ENCODE measurements at places on chromosomes 2 and 18.

DNA sequence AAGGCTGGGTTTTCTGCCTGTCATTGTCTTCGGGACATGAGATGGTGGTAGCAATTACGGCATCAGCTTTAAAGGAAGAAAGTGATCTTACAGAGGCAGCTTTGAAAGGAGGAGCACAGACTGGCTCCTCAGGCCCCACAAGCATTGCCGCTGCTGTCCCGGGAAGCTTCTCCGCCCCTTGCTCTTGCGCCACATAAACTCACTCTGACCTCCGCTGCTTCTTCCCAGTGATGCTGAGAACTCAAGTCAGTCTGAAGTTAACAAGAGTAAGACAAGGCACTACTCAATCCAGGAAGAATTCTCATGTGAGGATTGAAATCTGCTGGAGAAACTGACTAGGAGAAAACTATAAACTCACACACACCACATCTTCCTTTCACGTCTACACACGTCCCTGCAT lies 112.4 kb upstream of the RIOK3 start:
- no peak for DNase-seq

GRCh38 chr2:167814881-167815718 lies 432.3 kb downstream of the STK39 start:
- no peak for DNase-seq

- no peak for DNase-seq
These were observed 94.1 kb upstream of the MGAT4A start for GRCh38 chr2:98825020-98825350.

DNA sequence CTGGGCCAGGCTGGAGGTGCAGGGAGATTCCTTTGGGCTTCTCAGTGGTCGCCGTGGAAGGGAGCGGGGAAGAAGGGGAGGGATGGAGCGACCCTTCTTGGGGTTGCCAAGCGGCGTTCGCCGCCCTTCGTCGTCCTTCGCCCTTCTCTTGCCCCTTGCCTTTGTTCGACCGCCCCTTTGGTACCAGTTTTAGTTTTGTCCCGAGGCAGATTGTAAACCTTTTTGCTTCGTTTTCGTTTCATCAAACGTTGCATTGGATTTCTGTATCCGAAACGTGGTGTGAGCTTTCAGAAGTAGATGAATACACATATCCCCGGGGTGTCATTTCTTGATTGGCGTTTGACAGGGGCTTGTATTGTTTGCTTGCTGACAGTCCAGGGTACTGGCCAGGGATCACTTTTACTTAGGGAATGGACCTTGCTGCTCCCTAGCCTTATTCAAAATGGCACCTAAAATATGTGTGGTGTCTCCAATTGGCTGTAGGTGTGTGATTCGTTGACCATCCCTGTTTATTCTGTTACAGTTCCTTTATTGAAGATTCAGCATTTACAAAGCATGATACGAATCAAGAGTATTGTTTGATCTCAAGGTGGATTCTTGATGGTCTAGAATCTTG lies 788 bp downstream of the USP14 start:
- no peak for DNase-seq

- DNase-seq = no peak
These were observed 7.6 kb upstream of the LPIN1 start for GRCh38 chr2:11738589-11739436.

- no peak for DNase-seq
These were observed 46.2 kb upstream of the CCDC141 start for GRCh38 chr2:179096090-179096489.

Data from stimulated activated CD4-positive, alpha-beta T cell treated with anti-CD3 and anti-CD28 coated beads, Interleukin-1b, Interleukin-23, amount 100 ng/mL, for 48 hours (primary cell).